ENCODE measurements at places on chromosomes 1 and 21.

- no peak for DNase-seq
Observed at GRCh38 chr1:2465371-2466269, 10.5 kb upstream of the PLCH2 start.

- DNase-seq = no peak
Observed at GRCh38 chr1:16226490-16227179, 10.3 kb downstream of the CPLANE2 start.

DNA sequence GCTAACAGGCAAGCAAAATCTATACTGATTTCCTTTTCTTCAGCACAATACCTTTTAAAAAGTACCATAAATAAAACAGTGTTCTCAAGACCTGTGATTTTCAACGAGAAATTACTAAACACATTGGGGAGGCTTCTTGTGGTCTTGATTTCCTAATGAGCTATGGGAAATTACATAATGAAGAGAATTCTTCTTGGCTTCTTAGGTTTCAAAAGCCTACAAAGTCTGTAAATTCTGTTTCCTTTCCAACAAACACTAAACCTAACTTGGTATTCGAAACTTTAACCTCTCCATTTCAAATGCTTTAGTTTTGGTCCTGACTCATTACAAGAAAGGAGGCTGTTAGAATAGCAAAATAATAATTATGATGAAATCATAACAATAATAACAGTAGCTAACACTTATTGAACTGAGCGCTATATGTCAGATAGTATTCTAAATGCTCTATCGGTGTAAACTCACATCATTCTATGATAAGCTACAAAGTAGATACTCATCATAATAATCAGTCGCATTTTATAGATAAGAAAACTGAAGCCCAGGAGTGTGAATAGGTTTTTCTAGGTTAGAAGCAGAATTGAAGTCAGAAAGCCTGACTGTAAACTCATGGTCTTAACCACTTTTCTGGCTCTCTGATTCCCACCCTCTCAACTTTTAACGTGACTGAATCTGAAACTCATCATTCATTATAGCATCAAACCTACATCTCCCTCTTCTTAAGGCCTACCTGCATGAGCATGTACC lies 486.7 kb downstream of the SMYD3 start:
- DNase-seq = no peak

DNA sequence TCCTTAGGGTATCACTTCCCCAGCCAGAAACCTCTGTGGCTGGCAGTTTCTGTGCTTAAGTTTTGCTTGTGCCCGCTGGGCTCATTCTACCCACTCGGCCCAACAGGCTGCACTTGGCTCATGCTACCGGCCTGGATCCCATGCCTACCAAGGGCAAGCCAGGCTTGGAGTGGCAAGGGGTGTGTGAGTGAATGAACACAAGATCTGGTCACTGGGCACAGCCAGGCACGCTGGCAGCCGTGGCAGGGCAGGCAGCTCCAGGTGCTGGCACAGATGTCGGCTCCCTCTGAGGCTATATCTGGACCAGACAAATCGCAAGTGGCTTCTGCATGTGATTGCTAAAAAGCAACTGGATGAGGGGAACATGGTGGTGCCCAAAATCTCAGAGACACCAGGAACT lies 740.5 kb upstream of the B3GALT2 start:
- DNase-seq = no peak

DNA sequence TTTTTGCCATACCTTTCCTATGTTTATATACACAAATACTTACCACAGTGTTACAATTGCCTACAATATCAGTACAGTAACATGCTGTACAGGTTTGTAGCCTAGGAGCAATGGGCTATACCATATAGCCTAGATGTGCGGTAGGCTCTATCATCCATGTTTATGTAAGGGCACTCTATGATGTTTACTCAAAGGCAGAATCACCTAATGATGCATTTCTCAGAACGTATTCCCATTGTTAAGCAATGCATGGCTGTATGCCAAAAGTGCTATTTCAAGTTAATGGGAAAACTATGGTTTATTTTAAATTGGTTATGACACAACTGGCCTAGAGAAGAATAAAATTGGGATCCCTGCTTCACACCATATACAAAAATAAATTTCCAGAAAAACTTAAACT lies 36.9 kb upstream of the DISP1 start:
- no peak for DNase-seq

- no peak for DNase-seq
Observed at GRCh38 chr1:6397844-6398441, 4.4 kb upstream of the ACOT7 start.

GRCh38 chr21:33011462-33011861 lies 14.3 kb upstream of the OLIG2 start:
- DNase-seq = no peak

DNA sequence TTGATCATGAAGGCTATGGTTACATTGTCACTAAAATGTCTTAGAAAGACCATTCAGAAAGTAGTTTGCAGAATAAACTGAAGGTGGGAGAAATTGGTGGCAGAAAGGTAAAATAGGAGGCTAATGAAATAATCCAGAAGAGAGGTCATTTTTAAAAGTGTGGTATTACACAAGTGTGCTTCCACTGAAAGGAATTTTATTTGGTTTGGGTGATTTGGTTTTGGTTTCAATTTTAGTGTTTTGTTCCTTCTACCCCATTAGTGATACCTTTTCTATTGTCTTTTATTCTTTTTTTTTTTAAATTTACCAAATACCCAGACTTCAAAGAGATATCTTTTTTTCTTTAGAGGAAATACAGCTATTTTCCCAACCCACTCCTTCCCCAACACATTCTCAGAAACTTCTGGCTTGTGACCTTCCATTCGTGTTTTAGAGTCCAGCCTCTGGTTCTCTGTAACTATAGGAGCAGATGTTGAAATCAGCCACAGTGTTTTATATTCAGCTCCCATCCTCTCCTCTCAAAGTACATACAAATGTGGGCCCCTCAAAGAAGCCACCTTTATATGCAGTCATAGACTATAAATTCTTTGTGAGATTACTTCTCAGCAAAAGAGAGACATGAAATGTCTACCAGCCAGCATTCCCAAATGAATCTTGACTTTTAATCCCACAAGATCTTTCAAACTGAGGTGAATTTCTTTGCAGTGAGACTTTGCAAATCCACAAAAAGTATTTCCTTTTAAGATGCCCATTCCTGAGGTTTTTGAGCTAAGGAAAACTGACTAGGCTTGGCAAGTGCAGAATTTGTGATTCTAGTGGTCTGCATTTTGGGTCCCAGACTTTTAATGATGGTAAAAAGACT lies 42.0 kb upstream of the PALMD start:
- DNase-seq = no peak

GRCh38 chr1:39575191-39576015 lies 1.2 kb downstream of the PABPC4 start:
- DNase-seq = peak; percentile 48

DNA sequence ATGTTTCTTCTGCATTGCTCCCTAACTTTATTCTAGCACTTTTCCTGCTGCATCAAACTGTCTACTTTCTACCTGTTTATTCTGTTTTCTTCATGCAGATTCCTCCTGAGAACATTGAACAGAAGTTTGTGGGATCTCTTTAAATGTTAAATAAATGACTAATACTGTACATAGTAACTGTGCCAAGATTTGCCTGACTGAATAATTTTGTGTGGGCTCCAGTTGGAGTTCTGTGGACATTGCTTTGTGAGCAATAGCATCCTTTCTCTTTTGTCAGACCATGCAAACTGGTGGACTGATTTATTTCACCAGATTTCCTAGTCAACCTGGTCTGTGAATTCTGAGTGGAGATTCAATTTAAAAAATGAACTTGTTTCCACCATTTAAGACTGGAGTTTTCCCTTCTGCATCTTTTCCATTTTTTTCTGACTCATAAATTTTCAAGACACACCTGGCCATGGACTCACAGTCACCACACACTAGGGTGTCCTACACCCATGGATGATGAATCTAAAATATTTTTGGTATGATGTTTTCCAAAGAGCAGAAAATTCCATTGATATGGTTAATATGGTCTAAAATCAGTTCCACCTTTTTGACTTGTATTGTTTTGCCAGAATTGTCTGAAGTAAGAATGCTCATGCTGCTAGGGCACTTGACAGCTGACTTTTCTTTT lies 140.7 kb upstream of the SPAG17 start:
- no peak for DNase-seq

DNA sequence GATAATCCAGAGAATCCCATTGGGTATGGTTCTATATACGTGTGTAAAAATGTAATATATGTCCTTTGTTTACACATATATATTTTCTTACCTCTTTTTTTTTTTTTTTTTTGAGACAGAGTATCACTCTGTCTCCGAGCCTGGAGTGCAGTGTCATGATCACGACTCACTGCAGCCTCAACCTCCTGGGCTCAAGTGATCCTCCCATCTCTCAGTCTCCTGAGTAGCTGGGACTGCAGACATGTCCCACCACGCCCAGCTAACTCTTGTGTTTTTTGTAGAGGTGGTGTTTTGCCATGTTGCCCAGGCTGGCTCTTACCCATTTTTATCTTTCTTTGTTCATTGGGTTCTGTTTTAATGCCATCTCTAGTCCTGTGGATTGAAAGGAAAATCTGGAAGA lies 59.5 kb downstream of the ZBTB17 start:
- no peak for DNase-seq

DNA sequence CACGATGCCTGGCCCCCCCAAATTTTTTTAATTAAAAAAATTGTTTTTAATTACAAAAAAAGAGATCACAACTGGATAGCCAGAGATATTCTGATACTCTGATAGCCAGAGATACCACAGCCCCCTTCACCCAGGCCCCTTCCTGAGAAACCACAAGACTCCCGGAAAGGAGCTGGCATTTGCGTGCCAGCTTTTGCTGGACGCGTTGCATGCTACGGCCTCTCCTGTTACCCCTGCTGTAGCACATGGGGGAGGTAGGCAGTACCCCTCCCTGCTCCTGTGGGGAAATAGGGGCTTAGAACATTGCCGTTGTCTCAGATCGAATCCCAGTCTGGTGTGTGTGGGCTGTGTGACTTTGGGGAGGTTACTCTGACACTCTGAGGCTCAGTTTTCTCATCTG lies 22.7 kb downstream of the MFAP2 start:
- DNase-seq = no peak

GRCh38 chr1:75023005-75023404 lies 111.2 kb upstream of the LHX8 start:
- DNase-seq = no peak

GRCh38 chr1:180842491-180843275 lies 70.0 kb upstream of the KIAA1614 start:
- no peak for DNase-seq

- peak; percentile 41 for DNase-seq
Observed at GRCh38 chr1:201887116-201887866, 1.4 kb upstream of the SHISA4 start.

DNA sequence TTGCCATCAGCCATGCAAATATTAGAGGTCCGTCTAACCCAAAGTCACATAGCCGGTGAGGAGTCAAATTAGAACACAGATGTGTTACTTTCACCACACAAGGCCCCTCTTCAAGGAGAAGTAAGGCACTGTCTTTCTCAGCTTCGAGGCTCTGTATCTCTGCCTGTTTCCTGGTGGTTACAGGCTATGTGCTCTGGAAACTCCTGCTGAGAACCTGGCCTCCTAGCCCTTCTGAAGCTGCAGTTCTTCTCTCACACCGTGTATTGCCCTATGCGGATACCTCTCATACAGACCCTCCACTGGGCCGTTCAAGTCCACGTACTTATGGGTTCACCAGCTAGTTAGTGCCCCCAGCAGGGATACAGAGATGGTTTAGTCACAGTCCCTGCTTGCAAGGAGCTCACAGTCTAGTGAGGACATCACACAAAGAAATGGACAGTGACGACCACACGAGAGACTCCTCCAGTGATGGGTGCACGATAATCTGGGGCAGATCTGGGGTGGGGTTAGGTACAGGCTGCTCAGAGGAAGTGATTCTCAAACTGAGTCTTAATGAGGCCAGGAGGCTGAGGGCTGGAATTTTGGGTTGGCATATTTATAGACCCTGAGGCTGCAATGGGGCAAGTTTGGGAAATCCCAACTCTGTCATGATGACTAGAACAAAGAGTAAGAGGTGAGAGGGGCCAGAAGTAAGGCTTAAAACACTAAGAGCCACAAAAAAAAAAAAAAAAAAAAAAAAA lies 22.8 kb upstream of the ELOA start:
- DNase-seq = no peak

DNA sequence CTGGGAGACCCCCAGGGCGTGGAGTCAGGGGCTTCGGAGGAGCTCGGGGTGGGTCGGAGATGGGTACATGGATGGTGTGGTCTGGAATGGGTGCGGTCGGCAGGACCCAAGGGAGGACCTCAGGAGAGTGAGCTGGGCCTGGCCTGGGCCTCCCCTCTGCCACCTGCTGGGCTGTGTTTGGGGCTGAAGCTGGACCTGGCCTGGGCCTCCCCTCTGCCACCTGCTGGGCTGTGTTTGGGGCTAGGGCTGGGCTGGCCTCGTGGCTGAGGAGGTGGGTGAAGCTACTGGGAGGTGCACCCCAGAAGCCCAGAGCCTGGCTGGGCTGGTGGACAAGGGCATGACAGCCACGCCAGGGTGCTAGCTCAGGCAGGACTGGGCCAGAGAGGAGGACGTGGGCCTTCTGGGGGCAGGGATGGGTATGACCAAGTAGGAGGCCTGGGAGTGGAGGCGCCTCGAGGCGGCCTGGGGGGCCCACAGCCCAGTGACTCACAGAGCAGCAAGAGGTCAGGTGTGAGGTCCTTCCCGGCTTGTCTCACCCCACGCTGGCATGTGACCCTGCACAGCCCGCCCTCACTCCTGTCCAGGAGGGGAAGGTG lies 14.5 kb downstream of the SAMD11 start:
- DNase-seq = no peak

- DNase-seq = no peak
Observed at GRCh38 chr1:212595787-212596714, 12.5 kb upstream of the ATF3 start.

DNA sequence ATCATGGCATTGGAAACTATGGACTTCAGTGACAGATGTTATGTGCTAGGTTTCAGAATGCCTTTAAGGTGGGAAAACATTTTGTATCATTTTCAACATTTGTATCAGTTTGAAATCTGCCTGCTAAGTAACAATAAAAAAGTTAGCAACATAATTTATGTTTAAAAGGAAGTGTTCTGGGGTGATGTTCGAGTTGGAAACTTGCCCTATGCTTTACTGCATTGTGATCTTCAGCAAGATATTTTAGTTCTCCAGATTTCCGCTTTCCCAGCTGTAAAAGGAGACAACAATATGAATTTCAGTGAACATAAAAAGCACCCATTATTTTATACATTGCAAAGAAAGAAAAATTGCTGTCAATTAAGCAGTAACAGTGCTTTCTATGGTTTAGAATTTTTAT lies 187.4 kb downstream of the DISC1 start:
- no peak for DNase-seq

- DNase-seq = no peak
Observed at GRCh38 chr1:185419718-185420117, 102.7 kb upstream of the IVNS1ABP start.

DNA sequence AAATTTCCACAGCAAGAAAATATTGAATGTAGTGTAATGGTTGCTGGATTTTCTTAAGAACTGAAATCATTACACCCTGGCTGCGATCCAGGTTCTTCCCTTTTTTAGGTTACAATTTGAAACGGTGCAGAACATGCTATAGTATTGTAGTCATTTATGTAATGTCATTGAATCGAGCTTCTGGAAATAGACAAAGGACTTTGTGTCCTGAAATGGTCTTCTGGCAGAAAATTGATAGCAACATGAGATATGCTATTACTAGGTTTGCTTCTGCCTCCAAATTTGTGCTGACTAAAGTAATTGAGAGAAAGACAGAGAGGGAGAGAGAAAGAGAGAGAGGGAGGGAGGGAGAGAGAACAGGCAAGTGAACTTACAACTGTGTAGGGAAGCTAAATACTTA lies 146.2 kb upstream of the NFIA start:
- no peak for DNase-seq
